ENCODE measurements at places on chromosomes 12 and 14.
A peak's percentile ranks its signal among the peaks of the same experiment; 100 is the strongest.

DNA sequence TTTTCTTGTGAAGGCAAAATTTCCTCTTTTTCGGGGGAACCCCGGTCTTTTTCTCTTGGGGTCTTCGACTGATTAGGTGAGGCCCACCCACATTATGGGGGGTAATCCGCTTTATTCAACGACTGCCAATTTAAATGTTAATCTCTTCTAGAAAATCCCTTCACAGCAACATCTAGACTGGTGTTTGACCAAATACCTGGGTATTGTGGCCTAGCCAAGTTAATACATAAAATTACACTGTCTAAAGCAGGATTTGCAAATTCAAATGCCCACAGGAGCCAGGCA, 170.0 kb upstream of the FOXN3 start:
- no peak for DNase-seq

- peak; percentile 95 for DNase-seq
Observed at GRCh38 chr12:80268924-80269749, 169.8 kb downstream of the OTOGL start.

DNA sequence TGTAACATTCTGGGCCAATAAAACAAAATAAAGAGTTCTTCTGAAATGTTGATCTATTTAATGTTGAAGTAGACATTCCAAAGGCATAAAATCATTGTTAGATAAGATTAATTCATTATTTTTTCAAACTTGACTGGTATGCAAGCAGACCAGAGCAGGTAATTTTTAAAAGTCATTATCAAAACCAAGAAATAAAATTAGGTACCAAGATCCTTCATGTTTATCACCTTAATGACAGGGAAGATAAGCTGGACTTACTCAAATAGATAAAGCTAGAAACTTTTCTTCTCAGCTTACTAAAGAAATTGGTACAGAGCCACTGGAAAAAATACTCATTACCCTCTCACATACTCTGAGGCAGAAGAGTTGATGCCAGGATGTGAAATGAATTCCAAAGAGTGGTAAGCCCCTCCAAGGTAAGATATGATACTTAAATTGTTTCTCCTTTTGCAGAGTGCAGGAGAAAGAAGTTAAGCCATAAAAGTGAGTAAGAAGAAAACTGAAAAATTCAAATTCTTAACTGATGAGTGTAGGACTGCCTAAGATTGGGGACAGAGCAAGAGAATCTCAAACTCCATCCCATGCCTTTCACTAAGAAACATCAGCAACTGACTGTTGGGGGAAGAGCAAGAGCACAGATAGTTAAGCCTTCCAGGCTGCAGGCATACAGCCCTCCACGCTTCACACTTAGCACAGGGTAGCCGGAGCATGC, 111.9 kb downstream of the SLC41A2 start:
- DNase-seq, result no peak

DNA sequence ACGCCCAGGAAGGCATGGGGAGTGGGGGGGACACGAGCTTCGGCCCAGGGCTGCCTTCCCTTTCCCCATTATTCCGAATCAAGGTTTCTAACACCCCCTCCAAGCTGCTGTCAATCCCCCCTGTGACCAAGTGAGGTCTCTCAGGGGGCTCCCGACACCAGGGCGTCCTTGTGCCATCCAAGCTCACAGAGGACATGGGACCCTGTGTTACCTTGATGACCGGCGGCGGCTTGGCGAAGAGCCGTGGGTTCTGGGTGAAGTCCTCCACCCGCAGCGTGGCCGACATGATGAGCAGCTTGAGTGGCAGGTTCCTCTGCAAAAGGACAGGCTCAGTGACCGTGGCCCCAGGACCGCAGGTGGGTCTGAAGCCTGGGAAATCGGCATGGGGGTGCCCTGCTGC, 20.3 kb downstream of the DHX37 start:
- no peak for DNase-seq

DNA sequence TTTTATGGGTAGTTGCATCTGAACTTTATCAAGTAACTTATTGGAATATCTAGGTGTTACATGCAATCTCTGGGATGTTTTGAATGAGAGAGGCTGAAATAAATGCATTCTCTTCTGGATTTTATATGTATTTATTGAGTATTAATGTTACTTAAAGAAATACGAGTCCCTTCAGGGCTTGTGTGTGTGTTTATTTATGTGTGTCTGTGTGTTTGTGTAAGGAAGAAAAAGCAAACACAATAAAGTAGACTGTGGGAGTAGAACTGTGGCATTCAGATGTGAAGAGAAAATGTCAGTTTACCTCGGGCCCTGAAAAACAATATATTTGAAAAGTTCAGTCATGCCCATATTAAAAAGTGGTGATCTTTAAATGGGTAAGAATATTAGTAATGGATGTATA, 250.5 kb downstream of the RPL10L start:
- DNase-seq, result no peak

DNA sequence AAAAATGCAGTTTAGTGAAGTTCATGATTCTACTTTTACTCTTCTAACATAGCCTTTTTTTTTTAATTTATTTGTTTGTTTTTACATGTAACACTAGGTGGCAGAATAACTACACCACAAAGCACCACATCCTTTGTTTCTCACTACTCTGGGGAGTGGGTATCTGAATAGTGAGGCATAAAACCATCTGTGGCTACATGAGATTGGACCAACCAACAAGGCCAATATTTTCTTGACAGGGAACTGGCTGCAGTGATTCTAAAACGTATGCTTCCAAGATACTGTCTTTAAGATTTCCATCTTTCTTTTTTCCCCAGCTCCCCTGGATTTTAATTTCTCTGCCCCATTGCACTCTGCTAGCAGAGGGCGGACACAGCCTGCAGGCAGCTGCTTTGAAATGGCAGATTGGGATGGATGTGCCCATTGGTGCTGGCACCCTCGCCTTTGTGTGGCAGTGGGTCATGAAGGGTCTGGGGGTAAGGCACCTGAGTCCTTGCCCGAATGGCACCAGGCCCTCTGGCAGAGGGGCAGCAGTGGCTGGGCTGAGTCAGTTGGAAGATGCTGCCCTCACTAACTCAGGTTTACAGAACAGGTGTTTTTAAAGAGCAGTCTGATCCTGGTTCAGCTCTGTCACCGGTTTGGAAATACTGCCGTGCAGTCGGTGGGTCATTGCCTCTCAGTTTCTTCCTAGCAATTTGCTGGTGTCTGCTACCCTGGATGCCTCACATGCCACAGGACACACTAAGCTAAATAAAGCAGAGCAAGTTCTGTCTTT, 429.1 kb downstream of the RAD51B start:
- DNase-seq, result peak; percentile 80

DNA sequence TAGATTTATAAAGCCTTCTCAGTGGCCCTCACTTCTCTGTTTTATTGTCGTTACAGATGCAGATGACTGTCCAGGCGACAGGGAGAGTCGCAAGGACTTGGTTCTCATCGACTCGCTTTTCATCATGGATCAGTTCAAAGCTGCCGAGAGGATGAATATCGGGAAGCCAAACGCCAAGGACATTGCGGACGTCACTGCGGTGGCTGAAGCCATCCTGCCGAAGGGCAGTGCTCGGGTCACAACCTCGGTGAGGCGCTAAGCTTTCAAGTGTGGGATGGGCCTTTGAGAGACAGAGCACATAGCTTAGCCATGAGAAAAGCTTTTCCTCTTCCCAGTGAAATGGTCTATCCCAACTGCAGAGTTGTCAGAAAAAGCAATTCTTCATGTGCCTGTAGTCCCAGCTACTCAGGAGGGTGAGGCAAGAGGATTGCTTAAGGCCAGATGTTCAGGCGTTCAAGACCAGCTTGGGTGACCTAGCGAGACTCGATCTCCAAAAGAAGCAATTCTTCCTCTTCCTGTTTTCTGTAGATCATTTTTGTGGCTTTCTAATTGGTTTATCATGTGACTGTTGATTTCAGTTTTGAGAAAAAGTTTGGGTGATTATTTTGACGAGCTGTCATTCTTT, 56.4 kb downstream of the EP400 start:
- DNase-seq, result no peak

DNA sequence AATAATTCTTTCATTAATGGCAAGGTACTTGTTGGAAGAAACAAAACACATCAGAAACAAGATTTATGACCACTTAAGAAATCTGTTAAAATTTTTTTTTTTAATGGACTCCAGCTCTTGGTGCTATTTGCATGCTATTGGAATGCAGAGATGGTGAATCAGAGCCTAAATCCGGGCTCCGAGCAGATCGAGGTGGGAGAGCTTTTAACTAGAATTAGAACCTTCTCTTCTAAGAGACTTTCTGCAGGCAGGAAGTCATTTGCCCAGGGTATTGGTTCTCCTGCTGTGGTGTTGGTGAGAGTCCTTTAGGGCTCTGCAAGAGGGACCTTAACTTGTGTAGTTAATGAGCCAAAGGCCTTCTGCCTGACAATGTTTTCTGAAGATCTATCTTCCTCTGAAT, 419.4 kb downstream of the SNAPC1 start:
- no peak for DNase-seq

DNA sequence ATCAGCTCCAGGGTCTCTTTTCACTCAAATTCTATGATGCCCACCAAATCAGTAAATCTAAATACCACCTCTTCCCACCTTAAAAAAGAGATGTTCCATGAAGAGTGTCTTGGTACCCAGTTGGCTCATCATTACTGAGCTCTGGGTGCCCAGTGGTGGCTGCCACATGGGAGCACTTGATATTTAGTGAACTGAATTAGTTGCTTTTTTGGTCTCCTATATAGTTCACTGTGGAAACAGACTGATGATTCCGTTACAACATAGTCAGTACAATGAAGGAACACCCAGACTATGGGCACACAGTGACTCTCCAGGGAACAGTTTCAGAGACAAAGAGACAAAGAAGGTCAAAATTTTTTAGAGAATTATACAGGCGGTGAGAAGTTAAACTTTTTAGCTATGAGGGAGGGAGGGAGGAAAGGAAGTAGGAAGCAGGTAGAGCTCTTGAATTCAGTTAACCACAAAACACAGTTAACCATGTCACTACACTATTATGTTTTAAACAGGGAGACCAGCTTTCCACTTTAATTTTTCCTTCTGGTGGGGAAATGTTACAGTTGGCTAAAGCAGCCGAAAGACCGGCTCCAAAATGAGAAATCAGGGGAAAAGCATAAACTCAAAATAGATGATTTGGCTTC, 14.6 kb upstream of the YY1 start:
- DNase-seq, result no peak

DNA sequence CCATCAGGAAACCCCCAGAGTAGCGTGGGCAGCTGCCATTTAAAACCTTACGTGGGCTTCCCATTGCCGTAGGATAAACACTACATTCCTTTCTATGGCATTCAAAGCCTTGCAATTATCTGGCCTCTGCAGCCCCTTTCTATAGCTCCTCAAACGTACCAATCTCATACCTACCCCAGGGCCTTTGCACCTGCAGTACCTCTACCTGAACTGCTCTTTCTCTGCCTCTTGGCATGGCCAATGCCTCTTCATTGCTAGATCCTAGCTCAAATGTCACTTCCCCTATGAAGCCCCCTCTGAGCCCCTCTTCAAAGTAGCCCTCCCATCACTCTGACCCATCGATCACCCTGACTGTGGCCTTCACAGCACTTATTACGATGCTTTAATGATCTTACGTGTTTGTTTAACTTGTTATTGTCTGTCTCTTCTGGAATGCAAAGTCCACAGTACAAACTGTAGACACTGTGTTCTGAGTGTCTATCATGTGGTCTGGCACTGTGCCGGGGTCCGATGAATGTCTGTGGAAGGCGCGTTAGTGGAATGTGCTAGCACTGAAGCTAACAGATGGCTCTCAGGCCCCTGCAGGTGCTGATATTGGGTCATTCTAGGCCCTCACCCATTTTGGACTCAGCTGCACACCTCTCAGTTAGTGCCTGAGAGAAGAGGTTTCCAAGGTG, 157.3 kb upstream of the NOS1 start:
- DNase-seq, result no peak

All from RKO (cell line).